Breast epithelium (tissue), 4 donors: ENCODE measurements at places on chromosomes 7 and 10.

DNA sequence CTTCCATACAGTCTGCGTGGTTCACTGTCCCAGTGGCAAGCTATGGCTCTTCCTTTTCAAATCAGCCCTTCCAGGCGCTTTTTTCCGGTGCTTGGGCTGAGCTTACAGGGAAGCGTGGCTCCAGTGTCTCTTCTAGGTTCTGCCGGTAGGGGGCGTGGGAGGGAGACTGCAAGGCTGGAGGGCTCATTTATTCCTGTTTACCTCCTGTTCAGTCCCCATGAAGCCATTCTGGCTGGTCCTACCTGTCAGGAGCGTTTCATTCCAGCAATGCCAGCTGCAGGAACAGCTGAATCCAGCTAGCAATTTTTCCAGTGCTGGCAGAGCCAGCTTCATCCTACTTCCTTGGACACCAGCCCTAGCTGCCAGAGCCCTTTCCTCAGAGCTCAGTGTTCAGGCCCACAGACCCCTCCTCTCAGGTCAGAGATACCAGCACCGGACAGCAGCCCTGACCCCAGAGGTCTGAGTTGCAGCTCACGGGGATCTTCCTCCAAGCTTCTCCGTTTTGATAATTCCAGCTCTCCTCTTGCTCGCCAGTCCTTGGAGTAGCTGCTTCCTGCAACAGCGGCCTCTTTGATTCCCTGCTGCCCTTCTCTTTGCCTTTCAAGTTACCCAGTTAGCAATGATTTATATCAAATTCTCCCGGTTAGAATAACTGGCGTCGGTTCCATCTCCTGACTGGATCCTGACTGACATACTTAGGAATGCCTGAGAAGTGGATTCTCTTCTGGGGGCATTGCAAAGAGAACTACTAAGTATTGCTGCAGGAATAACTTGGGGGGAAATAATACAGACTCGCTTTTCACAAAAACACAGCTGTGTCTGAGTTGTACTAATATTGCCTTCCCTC, 129.8 kb downstream of the FRMD4A start:
- H3K27me3 ChIP-seq = peaks cover 18% of the 10 kb centered on the region
- no peaks in the 10 kb centered on the region for H3K4me1 ChIP-seq
- H3K36me3 ChIP-seq = no peaks in the 10 kb centered on the region
- no peak for DNase-seq

- H3K27ac ChIP-seq = no peak overlapping the region
- no peaks in the 10 kb centered on the region for H3K27me3 ChIP-seq
- no peak for DNase-seq
- H3K4me3 ChIP-seq = no peak overlapping the region
These were observed 87.0 kb downstream of the ALOX5 start for GRCh38 chr10:45461034-45461433.

DNA sequence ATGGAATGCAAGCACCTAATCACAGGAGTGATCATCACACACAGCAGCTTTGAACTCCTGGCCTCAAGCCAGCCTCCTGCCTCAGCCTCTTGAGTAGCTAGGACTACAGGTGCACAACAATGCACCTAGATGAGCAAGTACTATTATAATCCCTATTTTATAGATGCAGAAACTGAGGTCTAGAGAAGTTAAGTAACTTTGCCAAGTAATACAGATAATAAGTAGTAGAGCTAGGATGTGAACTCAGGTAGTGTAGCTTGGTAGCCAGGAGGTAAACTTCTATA, 33.7 kb downstream of the DNAJC12 start:
- H3K4me1 ChIP-seq = no peaks in the 10 kb centered on the region
- DNase-seq = no peak
- H3K4me3 ChIP-seq = no peak overlapping the region
- no peak overlapping the region for H3K27ac ChIP-seq
- H3K27me3 ChIP-seq = no peaks in the 10 kb centered on the region

- no peaks in the 10 kb centered on the region for H3K27me3 ChIP-seq
- peak overlapping the region; percentile 67 for H3K27ac ChIP-seq
- no peaks in the 10 kb centered on the region for H3K36me3 ChIP-seq
- DNase-seq = no peak
These were observed 4.5 kb downstream of the PTER start for GRCh38 chr10:16441173-16441840.

DNA sequence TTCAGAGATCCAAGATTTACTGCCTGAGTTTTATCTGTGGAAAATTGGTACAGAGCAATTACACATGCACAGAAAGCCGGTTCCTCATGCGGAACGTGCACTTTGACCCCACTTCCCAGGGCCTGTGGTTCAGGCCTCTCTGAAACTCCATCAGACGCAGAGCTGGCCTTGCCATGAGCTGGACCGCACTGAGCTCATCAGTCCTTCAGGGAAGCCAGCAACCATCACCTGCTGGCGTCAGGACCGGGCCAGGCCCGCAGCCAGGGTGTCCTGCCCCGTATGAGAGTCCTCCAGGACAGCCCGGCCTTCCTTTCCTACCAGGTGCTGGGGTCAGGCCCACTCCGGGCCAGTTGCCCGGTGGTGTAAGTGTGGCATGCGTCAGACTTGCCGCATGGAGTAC, 446.5 kb upstream of the FOXK1 start:
- H3K27ac ChIP-seq = no peak overlapping the region
- H3K36me3 ChIP-seq = no peaks in the 10 kb centered on the region
- no peak overlapping the region for H3K4me3 ChIP-seq
